ENCODE measurements at places on chromosomes 2 and 18.

GRCh38 chr2:12469141-12469561, 247.6 kb upstream of the TRIB2 start:
- no peak for DNase-seq

DNA sequence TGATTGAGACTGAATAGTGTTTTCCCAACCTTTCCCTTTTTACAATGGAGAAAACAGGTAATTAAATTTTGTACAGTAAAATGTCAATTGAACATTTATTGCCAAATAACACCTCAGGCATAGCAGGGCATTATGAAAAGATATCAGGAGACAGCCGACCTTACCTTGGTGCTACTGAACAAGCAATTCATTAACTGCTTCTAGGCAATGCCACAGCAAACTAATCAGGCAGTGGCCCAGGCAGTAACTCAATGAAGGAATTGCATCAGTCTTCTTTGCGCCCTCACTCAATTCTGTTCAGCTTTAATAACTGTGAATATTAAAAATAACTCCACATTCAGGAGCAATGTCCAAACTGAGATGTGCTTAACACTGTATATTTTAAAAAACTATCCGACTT, 6.1 kb downstream of the PLCL1 start:
- DNase-seq = no peak

DNA sequence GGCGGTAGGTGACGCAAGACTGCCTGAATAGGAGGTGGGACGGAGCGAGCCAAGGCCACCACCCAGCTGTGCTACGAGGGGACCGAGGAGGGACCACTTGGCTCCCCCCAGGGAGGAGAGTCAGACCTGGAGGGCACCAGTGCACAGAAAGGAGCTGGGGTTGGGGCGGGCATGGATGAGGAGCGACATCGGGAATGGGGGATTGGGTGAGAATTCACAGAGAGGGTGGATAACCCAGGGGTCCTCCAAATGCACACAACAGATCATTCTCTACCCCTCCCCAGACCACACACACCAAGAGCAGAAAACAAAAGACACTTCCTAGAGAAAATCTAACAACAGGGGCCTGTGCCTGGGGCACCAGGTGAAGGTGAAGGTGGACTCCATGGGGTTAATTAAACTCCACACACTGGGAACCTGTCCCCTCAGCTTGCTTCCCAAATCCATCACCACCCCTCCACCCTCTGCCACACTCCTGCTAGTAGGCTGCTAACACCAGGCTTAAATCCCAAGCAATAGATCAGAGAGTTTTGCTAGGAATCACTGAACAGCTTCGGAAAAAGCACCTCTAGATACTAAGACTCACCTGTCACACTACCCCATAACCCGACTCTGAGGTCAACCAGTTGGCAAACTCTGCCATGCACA, 274.6 kb downstream of the EIPR1 start:
- no peak for DNase-seq

- no peak for DNase-seq
Observed at GRCh38 chr2:222352981-222353380, 54.2 kb upstream of the PAX3 start.

Data from omental fat pad (tissue), 4 donors.